Pulmonary artery endothelial cell (primary cell): ENCODE measurements at places on chromosomes 16 and 17.

GRCh38 chr16:89361751-89362539 lies 128.4 kb downstream of the ANKRD11 start:
- no peak for DNase-seq

DNA sequence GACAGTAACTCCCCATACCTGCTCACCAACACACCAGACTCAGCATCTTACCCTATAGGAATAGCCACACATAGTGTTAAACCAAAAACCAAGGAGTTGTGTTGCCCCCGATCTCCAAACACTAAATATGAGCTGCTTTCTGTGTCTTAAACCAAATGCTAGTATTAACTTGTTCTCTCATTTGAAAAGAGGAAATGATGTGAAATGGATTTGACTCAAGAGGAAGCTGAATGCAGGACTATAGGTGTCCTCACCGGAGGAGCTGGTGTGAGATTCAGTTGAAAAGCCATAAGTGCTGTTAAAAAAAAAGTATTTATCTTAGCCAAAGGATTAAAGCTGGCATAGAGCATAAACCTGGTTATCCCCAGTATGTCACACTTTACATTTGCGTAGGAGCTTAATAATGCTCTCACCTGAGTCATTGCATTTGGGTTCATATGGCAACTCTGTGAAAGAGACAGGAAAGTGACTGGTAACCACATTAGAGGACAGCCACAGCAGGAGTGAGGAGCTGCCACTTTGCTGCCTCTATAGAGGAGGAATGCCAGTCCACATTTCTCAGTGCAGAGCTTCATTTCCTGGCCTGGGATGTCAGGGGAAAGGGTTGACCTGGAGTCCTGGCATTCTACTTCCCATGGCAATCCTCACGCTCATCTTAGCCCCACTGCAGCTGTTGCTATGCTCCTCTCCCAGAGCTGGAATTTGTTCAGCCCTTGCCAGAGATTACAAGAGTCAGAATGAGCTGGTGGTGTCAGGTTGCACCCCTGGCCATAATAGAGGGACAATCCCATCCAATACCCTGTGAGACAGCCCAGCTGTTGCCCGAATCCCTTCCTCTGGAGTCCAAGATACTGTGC lies 143.3 kb upstream of the ANKFN1 start:
- no peak for DNase-seq

GRCh38 chr17:81306491-81306890 lies 11.4 kb upstream of the SLC38A10 start:
- no peak for DNase-seq

GRCh38 chr16:83994703-83995102 lies 26.7 kb downstream of the NECAB2 start:
- DNase-seq, result no peak

- no peak for DNase-seq
Observed at GRCh38 chr17:60139438-60140285, 10.1 kb upstream of the CA4 start.

GRCh38 chr17:17816831-17817551 lies 19.8 kb downstream of the SREBF1 start:
- no peak for DNase-seq

DNA sequence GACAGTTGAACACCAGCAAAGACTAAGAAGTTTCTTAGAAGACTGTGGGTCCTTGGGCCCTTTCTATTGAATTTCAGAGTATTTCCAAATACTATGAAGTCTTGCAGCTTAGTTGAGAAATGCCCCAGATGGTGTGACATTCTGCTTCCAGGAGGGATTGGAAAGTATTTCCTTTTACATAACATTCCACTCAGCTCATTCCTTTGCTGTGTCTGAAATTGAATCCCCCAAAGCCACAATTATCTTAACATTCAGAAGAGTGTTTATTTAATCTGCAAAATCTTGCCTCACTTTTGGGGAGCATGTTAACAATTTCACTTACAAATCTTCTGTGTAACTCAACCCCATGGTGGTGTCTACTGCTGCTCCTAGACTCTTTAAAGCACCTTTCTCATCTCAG lies 307.7 kb downstream of the WWOX start:
- no peak for DNase-seq

DNA sequence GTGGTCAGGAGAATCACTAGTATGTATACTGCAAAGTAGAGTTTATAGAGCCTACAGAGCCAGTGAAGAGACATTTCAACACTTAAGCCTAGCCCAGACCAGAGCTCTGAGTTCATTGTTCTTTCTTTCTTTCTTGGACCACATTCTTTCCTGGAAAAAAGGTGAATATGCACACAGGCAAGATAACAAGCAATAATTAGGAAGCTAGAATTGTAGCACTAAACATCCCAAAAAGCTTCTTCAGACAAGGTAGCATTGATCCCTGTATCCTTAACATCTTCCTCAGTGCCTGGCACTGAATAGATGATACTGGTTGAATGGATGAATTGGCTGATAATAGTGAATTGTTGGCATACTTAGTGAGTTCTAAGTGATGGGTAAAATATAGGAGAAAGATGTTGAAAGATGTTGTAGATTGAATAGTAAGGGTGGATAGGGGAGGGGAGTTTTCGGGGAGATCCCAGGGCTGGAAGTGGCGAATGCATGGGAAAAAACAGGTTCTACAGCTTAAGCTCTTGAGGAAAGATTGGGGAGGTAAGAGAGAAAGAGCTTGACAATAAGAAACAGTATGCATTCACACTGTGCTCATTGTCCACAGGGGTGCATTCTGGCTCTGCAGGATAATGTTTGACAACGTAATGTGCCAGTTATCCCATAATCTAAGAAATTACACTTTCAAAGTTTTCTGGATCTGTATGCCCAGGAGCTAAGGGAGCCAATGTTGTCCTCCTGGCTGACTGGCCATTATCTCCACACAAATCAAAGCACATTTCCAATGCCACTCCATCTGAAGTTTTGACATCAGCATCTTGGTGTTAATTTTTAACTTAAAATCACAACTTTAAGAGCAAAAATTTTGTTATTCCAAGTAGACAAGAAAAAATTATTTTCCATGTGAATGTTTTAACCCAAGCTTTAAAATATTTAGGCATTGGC lies 35.6 kb downstream of the TUBD1 start:
- no peak for DNase-seq

DNA sequence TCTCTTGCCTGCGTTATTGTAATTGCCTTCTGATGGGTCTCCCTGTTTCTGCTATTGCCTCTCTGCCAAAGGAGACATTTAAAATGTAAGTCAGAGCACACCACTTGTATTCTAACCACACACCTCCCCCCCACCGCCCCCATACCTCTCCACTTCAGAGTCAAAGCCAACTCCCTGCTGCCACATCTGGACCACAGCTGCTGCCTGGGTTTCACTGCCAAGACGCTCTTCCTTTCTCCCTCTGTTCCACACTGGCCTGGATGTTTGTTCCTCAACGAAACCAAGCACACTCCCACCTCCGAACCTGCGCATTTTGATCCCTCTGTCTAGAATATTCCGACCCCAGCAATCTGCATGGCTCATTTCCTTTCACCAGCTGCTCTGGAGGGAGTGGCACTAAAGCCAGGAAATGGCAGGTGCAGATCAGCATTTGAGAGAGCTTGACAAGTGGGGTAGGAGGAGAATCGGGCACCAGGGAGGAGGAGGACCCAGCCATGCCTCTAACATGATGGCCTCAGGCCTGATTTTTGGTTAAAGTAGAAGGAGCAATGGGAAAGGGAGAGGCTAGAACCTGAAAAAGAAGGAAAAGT lies 92.4 kb upstream of the HS3ST2 start:
- no peak for DNase-seq

DNA sequence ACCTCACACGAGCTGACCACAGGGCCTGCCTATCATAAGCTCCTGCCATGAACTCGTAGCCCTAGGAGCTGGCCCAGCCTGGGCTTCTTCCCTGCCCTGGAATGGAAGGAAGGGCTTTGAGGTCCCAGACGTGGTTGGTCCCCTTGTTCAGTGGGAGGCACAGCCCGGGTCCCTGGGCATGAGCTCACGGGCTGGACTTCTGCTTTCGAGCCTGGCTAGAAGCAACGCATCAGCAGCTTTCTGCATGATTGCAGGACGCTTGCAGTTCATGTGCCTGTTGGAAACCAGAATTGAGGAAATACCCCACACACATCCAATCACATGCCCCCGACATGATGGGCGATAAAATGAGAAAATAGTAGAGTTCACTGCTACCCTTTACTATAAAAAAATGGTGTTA lies 293.3 kb downstream of the MAF start:
- no peak for DNase-seq

DNA sequence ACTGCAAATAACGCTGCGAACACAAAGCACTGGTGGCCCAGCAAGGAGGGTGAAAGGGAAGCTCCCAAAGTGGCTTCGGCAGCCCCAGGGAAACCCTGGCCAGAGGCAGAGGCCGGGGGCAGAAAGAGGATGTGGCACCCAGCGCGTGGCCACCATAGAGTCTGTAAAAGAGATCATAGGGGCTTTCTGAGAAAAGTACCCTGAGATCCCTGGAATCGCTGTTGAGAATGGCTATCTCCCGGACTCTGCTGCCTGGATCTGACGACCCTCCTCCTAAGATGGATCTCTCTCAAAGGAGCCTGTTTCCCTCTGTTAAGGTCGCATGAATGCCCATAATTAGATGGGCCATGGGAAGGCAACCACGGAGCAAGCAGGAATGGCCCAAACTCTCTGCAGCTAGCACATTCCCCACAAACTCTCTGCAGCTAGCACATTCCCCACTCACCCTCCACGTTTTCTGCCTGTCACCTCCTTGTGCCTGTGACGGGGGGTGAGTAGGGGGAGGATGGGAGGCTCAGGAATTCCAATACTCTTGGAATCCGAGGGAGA lies 364.4 kb downstream of the XYLT1 start:
- DNase-seq, result no peak

GRCh38 chr16:2598723-2599122 lies 60.9 kb downstream of the PDPK1 start:
- DNase-seq, result no peak

DNA sequence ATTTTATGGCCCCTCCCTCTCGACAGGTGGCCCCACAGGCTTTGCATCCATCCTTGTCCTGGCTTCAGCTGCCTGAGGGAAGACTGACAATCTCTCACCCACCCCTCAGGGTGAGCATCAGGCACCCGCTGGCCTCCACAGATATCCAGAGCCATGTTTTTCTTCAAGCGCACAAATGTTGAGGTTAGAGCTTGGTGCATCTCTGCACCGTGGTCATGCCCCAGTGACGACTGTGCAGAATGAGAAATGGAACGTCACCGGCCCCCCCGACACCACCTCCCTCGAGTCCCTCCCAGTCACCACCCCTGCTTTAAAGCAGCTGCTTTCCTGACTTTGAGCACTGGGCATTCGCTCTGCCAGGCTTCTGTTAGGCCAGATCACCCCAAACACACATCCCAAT lies 19.8 kb upstream of the TIMP2 start:
- DNase-seq, result no peak

DNA sequence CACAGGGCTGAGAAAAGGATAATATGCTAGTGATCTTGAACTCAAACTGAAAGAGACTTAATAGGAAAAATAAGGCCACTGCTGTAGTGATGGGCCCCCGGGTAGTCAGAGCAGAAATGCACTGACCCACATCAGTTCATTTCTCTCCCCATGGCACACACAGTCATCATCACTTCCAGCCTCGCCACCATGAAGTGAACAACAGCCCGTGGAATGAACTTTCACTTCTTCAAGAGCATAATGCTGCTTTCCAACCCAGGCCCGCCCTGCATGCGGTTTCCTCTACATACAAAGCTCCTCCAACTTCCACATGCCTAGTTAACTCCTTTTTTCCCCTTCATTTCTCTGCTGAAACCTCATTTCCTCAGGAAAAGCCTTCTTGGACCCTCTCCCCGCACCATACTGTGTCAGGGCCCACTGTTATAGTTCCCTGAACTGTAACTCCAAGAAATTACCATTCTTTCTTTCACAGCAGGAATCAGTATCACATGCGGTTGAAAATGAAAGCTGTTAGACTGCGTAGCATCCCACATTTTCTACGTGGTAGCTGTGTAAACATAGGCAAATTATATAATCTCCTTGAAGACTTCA lies 65.8 kb upstream of the SMIM36 start:
- DNase-seq, result no peak

- DNase-seq, result no peak
Observed at GRCh38 chr16:81424771-81425170, 19.8 kb upstream of the CMIP start.

DNA sequence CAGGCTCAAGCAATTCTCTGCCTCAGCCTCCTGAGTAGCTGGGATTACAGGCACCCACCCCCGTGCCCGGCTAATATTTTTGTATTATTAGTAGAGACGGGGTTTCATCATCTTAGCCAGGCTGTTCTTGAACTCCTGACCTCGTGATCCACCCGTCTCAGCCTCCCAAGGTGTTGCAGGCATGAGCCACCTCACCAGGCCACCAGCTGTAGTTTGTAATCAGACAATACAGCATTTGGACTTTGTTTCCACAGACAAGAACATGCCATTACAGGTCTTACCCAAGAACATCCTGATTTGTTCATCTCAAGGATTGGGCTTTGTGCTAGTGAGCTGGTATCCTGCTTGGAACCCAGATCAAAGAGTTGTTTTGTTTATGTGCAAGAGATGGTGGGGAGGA lies 30.1 kb downstream of the C17orf100 start:
- DNase-seq, result no peak

GRCh38 chr17:69761767-69762321 lies 313.2 kb upstream of the KCNJ16 start:
- peak; percentile 86 for DNase-seq
